Vagina (tissue), 2 donors: ENCODE measurements at places on chromosomes 5 and 9.

- DNase-seq = no peak
Observed at GRCh38 chr5:26003966-26004365, 1034.4 kb downstream of the CDH9 start.

DNA sequence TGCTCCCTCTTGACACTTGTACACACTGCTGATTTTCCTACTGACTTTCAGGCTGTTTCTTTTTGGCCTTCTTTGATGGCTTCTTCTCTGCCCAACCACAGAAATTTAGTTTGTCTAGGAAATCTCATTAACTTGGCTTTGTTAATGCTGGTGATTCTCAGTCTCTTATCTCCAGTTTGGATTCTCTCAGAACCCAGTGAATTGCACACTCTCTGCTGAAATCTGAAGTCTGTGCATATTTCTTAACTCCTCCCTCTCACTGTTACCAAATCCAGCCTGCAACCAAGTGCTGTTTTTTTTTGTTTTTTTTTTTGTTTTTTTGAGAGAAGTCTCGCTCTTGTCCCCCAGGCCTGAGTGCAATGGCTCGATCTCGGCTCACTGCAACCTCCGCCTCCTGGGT lies 117.2 kb downstream of the CDC42SE2 start:
- no peak for DNase-seq

DNA sequence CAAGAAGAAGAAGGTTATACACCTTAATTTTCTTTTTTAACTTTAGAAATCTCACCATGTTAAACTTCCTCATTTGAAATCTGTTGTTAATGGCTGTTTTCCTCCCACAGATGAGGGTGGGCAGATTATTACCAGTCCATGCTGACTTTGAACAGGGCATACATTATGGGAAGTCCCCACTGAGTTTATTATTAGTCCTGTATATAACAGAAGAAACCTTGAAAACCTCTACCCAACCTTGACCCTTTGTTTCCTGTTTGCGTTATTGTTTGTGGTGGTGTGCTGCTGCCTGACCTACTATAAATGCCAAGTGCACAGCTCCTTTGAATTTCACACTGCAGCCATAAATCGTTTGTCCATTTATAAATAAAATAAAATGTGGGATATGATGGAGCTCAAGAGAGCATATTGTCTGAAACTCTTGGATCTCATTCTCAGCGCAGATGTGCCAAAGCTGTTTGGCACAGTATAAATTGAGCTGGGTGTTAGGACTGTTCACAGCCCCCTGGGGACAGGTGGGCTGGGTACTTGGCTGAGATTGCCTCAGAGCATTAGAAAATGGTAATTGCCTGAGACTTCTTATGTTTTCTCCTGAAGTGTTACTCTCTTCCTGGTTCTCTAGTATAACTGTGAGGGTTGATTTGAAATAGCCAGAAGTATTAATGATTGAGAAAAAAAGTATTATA lies 139.6 kb downstream of the SPATA31D1 start:
- DNase-seq = no peak

- no peak for DNase-seq
Observed at GRCh38 chr5:20522905-20523482, 535.0 kb upstream of the CDH18 start.

GRCh38 chr9:120616966-120617935 lies 37.3 kb upstream of the CDK5RAP2 start:
- DNase-seq = no peak

DNA sequence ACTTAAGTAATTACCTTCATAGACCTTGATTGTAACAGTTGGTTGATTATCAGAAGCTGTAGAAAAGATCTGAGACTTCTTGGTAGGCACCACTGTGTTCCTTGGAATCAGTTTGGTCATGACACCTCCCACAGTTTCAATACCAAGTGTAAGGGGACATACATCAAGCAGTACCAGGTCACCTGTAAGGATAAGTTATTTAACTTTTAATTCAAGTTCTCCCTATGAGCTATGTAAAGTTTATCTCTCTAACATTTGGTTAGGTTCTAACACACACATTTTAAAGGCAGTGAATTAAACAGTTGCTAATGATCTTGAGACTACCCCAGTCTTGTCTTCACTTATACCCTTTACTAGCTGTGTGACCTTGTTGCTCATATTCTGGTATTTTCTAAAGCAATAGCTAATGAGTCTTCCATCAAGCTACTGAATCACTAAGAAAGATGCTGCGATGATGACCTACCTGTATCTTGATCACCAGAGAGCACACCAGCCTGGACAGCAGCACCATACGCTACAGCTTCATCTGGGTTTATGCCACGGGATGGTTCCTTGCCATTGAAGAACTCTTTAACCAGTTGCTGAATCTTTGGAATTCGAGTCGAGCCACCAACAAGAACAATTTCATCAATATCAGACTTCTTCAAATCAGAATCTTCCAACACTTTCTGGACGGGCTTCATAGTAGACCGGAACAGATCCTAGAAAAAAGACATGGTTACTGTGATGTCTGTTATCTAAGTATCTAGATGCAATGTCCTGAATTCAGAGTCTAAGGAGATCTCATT lies 2.8 kb downstream of the HSPA5 start:
- DNase-seq = no peak

- DNase-seq = no peak
Observed at GRCh38 chr5:158695595-158696330, 404.0 kb downstream of the EBF1 start.

- no peak for DNase-seq
Observed at GRCh38 chr9:128987805-128988204, 40.3 kb downstream of the NUP188 start.

GRCh38 chr5:537098-537497 lies 12.8 kb upstream of the SLC9A3 start:
- DNase-seq = no peak
